ENCODE measurements at places on chromosomes 5 and 9. TPM values are rescaled to one million over a fixed set of nuclear protein-coding genes. Genes with fewer than 3 reads are reported as not detected.
A peak's percentile ranks its signal among the peaks of the same experiment; 100 is the strongest.

- no peak for DNase-seq
- H3K4me1 ChIP-seq, result no peaks in the 10 kb centered on the region
- no peak overlapping the region for H3K27ac ChIP-seq
Measured at GRCh38 chr5:137273511-137273910, 225.6 kb downstream of the SPOCK1 start.

DNA sequence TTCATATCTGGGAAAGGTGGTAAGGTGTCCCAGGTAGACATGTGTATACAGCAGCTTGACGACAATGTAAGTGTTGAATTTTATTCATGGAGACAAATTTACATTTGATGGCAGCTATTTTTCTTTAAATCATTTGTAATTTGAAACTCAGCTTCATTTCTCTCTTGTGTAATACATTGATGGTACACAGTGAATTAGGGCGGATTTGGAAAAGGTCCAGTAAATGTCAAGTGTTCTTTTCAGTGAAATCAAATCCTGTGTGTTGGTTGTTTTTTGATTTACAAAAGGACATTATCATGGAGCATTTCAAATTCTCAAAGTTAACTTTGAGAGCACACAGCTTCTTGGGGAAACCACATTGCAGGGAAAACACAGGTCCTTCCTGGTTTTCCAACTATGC lies 30.0 kb upstream of the PCSK1 start:
- no peak for DNase-seq
- no peak overlapping the region for H3K4me3 ChIP-seq
- H3K27ac ChIP-seq, result no peak overlapping the region
- H3K4me1 ChIP-seq, result no peaks in the 10 kb centered on the region
- H3K27me3 ChIP-seq, result peaks cover 20% of the 10 kb centered on the region
- H3K36me3 ChIP-seq, result no peaks in the 10 kb centered on the region

The TMC1 gene
- not detected for total RNA-seq

DNA sequence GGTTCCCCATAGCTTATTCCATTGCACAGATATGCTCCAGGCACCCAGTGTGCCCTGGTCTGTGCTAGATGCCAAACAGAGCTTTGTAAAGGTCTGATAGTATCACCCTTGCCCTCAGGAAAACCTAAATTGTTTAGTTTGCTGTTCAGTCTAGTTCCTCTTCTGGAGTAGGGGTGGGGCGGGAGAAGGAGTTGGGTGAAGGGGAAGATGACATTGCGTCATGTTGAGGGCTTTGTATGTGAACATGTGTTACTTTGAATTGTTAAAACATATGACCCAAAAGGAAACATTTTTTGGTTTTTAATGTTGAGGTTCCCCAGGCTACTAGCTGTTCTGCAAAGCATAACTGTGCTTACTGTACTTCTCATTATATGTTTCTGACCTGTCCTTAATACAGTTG lies 40.6 kb downstream of the HACD4 start:
- no peaks in the 10 kb centered on the region for H3K36me3 ChIP-seq
- no peaks in the 10 kb centered on the region for H3K27me3 ChIP-seq
- H3K4me1 ChIP-seq, result peaks cover 4% of the 10 kb centered on the region
- H3K4me3 ChIP-seq, result no peak overlapping the region
- no peak for DNase-seq

- H3K4me1 ChIP-seq, result no peaks in the 10 kb centered on the region
- peak overlapping the region; percentile 41 for H3K27ac ChIP-seq
- no peaks in the 10 kb centered on the region for H3K27me3 ChIP-seq
Measured at GRCh38 chr9:92242260-92243136, 51.0 kb downstream of the IARS1 start.

- no peak overlapping the region for H3K27ac ChIP-seq
- H3K4me1 ChIP-seq, result no peaks in the 10 kb centered on the region
- H3K4me3 ChIP-seq, result no peak overlapping the region
- DNase-seq, result no peak
Measured at GRCh38 chr5:139862803-139863202, 67.2 kb downstream of the PSD2 start.

- H3K4me3 ChIP-seq, result no peak overlapping the region
- no peak for DNase-seq
- peaks cover 9% of the 10 kb centered on the region for H3K27me3 ChIP-seq
- no peaks in the 10 kb centered on the region for H3K36me3 ChIP-seq
- H3K27ac ChIP-seq, result no peak overlapping the region
Measured at GRCh38 chr5:174608631-174609097, 115.7 kb upstream of the MSX2 start.

DNA sequence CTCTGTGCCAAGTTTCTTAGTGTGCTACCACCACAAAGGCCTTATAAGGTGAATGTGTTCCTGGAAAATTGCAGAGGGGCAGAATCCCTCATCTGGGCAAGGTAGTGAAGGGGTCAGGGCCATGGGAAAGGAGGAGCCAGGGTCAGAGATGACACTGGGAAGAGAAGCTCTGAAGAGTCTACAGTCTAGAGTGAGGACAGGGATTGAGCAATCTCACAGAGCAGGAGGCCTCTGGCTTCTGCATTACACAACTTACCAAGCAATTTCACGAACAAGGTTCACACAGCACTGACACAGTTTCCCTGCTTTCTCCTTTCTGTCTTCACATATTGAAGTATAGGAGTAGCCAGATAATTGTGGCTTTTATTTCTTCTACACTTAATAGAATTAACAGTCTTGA lies 24.5 kb upstream of the IDNK start:
- peaks cover 16% of the 10 kb centered on the region for H3K27me3 ChIP-seq
- peaks cover 7% of the 10 kb centered on the region for H3K4me1 ChIP-seq
- no peak for DNase-seq
- peaks cover 9% of the 10 kb centered on the region for H3K36me3 ChIP-seq

Data from T-helper 17 cell (primary cell).